ENCODE measurements at places on chromosomes 4 and X.

DNA sequence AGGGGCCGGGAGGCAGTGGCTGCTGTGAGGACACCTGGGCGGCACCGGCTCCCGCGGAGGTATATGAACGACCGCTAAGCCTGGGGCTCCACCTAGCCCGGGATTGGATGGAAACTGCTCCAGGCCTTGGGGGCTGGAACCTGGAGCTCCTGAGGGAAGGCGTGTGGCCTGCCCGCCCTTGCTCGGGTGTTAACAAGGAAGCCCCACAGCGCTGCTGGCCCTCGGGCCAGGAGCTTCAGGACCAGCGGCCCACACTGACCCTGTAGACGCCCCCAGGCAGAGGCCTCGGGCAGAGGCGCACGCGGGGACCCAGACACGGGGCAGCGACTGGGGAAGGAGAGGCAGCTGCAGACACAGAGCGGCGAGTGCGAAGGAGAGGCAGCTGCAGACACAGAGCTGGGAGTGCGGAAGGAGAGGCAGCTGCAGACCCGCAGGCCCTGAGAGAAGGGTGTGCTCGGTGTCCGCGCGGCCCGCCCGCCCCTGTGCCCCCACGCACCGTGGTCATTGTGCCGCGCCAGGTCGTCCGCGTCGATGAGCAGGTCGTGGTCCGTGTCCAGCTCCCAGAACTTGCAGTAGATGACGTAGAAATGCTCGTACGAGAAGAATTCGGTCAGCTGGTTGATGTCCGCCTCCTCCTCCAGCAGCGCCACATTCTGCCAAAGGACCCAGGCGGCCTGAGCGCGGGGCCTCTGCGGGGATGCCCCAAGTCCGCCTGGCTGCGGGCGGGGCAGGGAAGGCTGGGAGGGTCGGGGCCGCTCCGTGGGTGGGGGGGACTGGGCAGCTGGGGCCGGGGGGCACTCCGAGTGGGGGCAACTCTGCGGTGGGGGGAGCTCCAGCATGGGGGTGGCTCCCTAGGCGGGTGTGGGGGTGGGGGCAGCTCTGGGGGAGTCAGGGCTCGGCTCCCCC, 26.7 kb upstream of the GTPBP6 start:
- no peak for DNase-seq

GRCh38 chrX:133749370-133749769, 236.0 kb downstream of the GPC3 start:
- no peak for DNase-seq

DNA sequence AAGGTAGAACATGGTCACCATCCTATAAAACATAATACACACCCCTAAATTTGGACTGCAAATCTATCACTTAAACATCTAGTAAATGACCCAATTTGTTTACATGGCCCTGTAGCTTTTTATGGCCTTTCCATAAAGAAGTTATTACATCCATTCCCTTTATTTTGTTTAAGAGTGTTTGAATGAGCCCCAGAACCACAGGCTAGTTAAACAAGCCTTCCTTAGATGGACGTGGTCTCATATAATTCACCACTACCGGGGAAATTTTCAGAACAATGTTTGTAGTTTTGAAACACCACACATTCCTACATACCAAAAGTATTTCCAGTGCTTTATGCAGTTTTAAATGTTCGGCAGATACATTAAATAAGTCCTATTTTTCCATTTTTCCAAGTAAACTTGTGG, 12.3 kb downstream of the PDGFC start:
- no peak for DNase-seq

DNA sequence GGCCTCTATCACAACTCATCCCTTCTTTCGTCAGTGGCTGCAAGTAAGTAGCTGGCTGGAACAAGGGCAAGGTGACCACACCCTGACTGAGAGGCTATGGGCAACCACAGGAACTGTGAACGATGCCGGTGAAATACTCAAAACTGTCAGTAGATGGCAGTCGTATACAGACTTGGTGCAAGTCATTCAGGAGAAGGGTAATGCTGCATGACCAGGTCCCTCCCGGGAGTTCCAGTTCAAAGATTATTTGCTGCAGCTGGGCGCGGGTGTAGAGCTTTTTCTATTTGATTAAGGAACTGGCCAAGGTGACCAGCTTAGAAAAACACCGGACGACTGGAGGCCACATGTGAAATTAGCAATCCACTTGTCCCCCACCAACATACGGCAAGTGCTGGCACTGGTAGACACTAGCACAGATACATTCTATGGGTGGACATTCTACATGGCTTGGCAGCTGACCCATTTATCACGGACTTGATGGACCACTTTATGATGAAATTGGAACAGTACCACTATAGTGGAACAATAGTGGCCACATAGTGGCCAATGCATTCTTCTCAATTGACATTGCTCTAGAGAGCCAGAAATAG, 726.6 kb downstream of the TRAM1L1 start:
- no peak for DNase-seq

- no peak for DNase-seq
Measured at GRCh38 chr4:60134099-60134498, 1066.0 kb upstream of the ADGRL3 start.

- no peak for DNase-seq
Measured at GRCh38 chr4:27206009-27206408, 345.4 kb downstream of the STIM2 start.

DNA sequence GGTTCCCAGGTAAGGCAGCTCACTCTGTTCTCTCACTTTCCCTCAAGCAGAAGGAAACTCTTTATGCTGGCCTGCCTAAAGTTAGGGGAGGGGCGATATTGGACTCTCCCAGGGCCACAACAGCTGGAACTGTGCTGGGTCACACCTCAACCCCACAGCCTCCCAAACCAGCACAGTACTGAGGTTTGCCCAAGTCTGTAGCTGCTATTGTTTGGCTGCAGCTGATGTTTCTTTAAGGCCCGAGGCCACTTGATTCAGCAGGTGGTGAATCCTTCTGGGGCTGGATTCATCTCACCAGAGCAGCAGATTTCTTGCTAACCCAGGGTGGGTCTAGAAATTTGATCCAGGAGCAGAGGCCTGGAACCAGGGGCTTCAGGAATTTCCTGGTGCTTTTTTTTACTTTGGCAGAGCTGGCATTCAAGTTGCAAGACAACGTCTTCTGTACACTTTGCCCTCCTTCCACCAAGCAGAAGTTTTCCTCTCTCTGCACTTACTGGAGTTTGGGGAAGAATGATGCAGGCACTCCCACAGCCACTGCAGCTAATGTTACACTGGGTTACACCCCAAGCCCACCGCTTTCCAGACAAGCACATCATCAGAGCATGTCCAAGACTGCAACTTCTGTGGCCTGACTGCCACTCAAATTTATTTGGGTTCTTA, 544.7 kb upstream of the NDST4 start:
- DNase-seq: no peak

GRCh38 chr4:57426779-57427395, 316.7 kb upstream of the IGFBP7 start:
- DNase-seq: peak; percentile 81

DNA sequence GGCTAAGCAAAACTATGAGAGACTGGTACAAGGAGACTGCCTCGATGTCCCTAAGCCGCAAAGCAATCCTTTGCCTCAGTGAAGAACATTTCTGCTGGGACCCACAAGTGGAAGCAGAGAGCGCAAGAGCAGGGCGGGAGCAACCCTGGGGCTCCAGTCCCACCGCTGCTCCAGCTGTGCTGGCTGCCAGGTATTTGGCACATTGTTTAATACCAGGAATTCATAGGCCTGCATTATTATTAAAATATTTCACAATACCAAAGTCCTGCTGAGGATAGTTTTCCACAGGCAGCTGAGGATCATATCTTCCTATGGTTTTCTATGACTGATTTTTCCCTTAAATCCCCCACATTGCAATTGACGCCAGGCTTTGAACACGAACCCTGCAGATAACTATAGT, 163.5 kb upstream of the TLL1 start:
- DNase-seq: no peak

DNA sequence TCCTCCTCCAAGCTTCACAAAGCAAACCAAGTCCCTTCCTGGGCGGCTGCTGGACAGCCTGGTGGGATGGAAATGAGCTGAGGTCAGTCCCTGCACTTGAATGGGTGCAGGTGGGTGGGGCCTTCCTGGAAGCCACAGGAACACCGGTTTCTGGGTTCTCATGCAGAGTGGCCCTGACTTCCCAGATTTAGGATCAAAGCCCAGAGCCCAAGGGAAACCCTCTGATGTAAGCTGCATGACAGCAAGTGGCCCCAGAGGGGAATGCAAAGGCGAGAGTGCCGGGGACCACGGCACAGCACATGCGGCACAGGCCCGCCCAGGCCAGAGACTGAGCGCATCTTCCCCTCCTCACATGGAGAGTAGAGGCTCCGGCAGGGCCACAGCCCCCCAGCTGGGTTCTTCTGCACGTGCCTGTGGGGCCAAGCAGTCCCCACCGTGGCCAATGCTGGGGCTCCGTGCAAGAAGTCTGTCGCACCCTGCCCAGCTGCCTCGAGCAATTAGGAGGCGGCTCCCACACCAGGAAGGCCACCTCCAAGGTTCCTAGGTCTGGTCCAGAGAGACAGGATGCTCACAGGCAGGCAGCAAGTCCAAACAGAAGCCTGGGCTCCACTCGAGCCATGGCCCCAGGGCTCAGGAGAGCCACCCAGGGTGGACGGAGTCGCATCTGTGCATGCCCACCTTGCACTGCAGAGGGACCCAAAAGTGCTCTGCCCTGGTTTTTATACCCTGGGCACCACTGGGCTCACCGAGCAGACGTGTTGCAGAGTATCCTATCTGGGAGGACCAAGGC, 83.0 kb downstream of the HTRA3 start:
- peak; percentile 59 for DNase-seq

DNA sequence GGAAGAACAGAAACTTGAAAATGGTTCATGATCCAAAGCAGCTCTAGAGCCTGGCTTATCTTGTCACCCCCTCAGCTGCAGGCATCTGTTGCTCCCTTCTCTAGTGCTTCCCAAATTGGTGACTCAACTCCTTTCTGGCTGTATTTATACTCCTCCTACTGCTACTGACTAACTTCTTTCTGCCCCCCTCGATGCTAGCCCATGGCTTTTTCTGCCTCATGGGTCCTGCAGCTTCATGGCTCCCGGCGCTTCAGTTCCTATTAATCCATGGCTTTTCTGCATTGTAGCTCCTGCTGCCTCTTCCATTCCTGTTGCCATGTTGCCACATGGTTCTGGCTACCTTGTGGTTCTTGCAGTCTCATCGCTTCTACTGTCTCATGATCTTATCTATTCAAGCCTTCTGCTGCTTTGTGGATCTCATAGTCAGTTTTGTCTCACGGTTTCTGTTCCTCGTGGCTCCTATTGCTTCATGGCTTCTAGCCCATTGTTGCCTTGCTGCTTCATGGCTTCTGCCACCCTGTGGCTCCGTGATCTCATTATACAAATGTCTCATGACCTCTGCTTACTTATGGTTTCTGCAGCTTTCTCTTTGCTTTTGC, 48.1 kb downstream of the SMC1A start:
- no peak for DNase-seq

GRCh38 chrX:105468741-105469140, 248.2 kb upstream of the TEX13A start:
- no peak for DNase-seq

DNA sequence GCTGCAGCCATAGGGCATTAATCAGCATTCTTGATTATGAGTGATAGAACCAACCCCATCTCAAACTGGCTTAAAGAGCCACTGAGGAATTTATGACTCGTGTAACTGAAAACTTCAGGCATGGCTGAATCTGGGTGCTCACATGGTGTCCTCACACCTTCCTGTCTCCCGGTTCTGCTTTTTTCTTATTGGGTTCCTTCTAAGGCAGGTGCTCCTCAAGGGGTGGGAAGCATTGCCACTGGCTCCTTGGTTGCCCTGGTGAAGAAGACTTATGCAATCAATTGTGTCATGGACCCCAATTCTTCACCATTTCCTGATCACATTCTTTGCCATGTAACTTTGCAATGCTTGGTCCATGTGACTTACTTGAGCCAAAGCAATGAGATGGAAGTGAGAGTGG, 4.3 kb upstream of the ZCCHC4 start:
- DNase-seq: no peak

DNA sequence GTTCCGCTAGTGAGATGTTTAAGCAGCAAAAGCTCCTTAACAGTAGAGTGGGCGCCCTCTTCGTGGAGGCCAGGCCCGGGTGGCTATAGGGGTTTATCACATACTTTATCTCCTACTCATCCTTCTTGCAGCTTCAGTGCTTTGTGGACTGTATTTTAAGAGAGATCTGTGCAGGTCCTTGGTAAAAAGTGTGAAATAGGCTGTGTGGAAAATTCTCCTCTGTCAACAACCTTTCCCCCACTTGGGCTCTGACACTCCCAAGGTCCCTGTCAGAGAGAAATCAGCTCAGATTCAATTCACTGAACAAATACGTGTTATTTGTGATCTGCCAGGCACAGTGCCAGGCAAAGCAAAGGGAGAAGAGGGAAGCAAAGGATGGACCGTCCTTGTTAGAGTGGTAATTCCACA, 214.3 kb upstream of the PPARGC1A start:
- DNase-seq: no peak

DNA sequence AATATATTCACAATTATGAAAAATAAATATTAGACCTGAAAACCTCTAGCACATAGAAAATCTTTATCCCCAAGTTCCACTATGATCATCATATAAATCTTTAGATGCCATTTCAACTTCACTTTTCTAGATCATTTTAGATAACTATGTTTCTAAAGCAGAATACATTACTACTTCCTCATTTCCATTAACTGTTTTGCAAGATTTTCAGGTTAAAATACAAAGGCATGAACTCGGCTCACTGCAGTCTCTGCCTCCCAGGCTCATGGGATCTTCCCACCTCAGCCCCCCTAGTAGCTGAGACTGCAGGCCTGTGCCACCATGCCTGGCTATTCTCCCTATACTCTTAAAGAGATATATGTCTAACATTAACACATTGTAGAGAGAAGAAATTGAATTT, 1365.9 kb upstream of the AGA start:
- DNase-seq: no peak

GRCh38 chr4:155342142-155342541, 34.6 kb downstream of the MAP9 start:
- DNase-seq: no peak

DNA sequence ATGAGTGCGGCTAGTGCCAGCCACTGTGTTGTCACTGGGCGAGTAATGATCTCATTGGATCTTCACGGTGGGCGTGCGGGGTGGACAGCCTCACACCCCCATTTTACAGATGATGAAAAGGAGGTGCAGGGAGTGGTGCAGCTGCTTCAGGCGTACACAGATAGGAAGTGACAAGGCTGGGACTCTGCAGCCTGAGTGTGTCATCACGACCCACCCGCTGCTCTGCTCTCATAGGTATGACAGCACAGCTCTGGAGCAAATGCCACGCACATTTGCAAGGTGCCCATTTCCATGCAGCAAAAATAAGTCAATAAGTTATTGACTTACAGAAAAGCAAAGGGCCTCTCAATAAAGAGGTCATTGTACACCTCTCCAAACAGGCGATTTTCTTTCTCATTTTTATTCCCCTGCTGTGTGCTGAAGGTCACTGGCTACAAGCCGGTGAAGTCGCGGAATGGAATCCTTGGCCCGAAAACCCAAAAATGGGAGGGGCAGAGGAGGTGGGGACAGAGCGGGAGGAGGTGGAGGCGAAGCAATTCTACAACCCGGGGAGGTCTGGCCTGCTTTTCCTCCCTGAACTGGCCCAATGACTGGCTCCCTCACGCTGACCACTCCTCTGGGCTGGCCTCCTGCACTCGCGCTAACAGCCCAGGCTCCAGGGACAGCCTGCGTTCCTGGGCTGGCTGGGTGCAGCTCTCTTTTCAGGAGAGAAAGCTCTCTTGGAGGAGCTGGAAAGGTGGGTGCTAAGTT, at the start of gene SOD3:
TSS of gene SOD3 (plus strand) at position 658 of the 750 bp plus-strand sequence. CDS start 3,949 bp downstream, outside the sequence.
- no peak for DNase-seq

GRCh38 chr4:157231525-157231924, 11.0 kb downstream of the GRIA2 start:
- DNase-seq: no peak

- DNase-seq: no peak
Measured at GRCh38 chr4:57672846-57673433, 562.8 kb upstream of the IGFBP7 start.

Data from type B pancreatic cell (in vitro differentiated cells).